ENCODE measurements at places on chromosomes 2 and 18.

DNA sequence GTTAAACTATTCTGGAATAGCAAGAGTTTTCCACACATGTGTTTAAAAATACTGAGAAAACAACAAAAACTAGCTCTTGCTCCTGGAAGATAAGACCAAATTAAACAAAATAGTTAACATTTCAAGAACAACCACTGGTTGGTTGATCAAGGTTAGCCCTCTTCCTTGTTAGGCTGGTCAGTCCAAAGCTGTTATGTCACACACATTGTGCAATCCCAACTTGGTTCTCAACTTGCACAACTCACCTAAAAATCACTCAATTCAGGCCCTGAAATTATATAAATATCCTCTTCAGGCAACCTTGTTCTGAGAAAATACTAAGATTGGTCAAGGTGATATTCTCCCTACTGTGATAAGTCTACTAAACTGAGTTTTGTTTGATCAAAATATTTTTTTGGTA lies 169.7 kb upstream of the LRP1B start:
- DNase-seq: no peak

DNA sequence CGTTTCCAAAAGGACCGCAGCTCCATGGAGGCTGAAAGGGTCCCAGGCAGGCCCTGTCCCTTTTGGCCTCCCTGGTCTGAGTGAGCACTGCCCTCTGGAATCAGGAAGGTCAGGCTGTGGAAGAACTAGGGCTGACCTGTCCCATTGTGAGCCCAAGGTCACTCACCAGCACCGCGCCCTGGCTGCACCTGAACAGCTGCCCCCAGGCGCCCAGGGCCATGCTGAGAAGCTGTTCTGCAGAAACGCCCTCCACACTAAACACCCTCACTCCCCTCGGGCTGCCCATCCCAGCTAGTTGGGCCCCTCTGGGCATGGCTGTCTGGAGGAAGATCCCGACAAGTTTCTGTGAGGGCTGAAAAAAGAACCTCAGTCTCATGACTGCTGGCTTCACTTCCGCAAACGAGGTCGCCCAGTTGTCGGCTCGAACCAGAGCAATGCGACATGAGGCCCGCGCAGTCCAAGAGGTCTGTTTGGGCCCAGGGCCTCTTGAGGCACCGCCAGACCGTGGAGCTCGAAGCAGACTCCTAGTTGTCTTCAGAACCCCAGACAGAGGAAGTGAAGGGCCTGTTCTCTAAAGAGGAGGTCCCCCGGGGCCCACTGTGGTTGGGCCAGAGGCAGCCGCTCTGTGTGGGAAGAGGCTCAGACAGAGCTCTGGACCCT lies 64.4 kb downstream of the INPP5D start:
- no peak for DNase-seq

GRCh38 chr2:142140434-142140845 lies 9.6 kb upstream of the LRP1B start:
- DNase-seq: peak; percentile 43

DNA sequence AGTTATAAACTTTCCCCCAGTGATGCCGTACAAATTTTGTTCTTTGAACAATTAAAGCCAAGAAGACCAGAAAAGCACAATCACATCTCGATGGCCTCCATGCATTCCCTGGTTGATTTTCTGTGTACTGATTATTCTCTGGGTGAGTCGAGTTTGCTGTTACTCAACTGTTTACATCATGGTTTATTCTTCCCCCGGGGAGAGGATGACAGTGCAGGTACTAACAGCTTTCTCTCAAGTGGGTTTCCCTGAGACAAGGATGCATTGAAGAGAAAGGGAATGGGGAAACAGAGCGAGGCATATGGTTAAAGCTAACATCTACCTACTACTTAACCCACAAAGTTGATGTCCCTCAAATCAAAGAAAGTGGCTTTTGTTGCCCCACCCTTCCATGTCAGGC lies 410.8 kb upstream of the FANCL start:
- no peak for DNase-seq

- no peak for DNase-seq
Measured at GRCh38 chr2:133412694-133413093, 155.6 kb downstream of the NCKAP5 start.

GRCh38 chr18:80154293-80154692 lies 45.2 kb downstream of the ADNP2 start:
- DNase-seq: no peak

GRCh38 chr2:47719099-47719498 lies 63.8 kb upstream of the MSH6 start:
- DNase-seq: peak; percentile 9

DNA sequence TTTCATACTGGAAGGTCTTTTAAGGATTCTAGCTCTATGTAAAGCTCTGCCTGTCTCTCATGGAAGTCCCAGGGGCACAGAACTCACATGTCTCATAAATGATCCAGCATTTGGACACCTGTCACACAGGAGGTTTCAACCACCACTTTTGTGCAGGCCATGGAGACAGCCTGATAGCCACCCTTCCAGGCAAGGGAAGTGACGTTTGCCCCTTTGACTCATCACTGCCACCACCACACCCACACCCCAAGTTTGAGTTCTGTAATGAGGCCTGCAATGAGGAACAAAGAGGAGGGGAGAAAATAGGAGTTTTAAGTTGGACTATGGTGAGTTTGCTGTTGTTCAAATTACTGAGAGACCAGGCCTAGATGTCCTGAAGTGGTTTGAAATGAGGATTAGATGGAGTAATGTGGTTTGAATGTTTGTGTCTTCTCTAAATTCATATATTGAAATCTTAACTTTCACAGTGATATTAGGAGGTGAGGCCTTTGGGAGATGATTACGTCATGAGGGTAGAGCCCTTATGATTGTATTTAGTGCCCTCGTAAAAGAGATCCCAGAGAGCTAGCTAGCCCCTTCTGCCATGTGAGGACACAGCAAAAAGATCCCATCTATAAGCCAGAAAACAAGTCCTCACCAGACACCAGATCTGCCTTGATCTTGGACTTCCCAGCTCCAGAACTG lies 175.3 kb upstream of the EPHA4 start:
- DNase-seq: no peak

DNA sequence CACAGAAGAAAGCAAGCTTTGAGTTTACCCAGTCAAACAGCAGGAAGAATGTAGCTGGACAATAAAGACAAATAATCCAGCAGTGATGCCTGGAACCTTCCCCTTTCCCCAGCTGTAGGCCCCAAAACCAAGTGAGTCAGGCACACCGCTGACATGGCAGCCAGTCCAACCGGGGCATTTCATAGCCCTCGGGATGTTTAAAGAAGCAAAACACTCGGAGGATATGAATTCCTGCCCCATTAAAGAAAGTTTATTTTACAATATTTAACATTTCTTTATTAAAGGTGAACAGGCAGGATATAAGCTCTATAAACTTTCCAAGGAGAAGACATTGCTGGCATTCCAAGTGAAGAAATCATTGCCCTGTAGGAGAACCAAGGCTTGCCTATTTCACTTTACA lies 507.6 kb upstream of the TNP1 start:
- DNase-seq: peak; percentile 89

DNA sequence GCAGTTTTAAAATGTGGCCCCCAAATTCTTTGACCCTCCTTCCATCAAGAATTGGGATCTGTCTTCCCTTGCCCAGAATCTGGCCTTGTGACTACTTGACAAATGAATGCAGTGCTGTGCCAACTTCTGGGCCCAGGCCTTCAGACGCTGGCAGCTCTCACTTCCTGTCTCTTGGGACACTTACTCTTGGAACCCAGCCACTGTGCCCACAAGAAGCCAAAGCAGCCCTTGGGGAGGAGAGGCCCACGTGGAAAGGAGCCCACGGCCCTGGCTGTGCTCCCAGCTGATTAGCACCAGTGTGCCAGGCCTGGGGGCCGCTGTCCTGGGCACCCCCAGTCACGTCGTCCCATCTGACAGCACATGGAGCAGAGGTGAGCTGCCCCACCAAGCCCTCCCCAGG lies 56.6 kb downstream of the RPL37A start:
- DNase-seq: no peak

- DNase-seq: no peak
Measured at GRCh38 chr18:73656691-73657090, 490.9 kb downstream of the FBXO15 start.

GRCh38 chr2:180842461-180842860 lies 137.9 kb upstream of the UBE2E3 start:
- DNase-seq: no peak

- no peak for DNase-seq
Measured at GRCh38 chr2:185757356-185757755, 18.8 kb downstream of the FSIP2 start.

DNA sequence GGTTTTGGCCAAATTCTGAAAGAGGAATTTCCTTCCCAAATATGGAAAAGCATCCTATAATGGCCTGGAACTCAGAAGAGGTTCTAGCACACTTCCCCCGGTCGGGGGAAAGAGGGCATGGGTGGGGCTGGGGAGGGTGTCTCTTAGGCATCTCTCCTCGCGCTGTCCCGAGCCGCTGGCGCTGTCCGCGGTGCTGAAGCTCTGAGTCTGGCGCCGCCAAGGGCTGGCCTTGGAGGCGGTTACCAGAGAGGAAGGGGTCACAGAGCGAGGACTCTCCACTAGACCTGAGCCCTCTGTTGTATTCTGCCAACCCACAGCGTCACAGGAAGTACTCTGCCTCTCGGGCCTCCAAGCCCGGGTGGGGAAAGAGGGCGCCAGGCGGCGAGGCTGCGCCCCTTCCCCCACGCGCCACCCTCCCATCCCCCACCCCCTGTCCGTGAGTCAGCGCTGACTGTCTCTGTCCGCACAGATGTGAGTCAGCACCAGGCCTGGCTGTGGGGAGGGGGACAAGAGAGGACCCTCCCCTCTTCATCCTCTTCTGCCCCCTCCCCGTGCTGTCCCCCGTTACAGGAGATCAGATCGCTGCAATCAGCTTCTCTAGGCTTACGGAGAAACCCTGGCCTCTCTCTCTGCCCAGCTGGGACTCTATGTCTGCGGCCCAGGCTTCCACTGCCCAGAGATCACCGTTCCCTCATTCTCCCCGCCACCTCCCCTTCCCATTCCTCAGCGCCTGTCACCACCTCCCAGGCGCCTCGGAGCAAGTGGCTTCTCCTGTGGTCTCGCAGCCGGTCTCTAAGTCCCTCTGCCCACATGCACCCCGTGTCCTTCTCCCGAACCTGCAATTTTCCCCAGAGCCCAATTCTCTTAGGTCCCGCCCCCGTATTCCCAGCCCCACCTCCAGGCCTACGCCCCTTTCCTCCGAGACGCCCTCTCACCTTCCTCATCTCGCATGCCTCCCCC lies 779 bp downstream of the PTPRN start:
- DNase-seq: peak; percentile 42

DNA sequence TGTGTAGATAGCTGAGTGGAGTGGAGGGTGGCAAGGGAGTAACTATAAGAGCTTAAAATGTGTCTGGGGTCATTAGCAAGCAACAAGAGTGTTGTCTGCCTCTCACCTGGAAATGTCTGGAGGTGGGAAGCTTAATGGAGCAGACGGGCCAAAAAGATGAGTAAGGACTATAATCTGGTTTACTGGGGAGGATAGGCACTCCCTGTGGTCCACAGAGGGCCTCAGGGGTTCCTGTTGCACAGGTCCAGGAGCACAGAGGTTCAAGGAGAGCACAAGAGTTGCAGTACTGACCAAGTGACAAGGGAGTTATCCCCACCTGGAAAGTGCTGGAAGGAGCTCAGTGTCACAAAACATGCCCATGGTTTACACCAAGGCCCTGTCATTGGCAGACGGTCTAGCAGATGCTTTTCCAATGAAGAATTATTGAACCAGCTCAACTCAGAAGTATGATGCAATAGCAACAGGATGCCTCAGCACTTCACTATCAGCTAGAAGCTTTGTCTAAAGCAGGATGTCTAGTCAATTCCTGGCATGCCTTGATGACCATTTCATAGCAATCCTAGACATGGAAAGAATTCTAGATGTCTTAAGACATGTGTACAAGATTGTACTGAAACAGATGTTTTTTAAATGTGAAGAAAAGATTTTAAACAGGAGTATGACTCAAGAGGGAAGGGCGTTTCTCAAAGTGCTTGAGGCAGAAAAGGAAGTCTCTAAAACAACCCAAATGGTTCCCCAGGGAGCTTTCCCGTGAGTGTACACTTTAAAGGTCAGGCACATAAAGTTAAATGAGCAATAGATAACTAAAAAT lies 62.9 kb upstream of the SERPINE2 start:
- DNase-seq: peak; percentile 43

- no peak for DNase-seq
Measured at GRCh38 chr18:31828613-31829012, 67.9 kb upstream of the SLC25A52 start.

DNA sequence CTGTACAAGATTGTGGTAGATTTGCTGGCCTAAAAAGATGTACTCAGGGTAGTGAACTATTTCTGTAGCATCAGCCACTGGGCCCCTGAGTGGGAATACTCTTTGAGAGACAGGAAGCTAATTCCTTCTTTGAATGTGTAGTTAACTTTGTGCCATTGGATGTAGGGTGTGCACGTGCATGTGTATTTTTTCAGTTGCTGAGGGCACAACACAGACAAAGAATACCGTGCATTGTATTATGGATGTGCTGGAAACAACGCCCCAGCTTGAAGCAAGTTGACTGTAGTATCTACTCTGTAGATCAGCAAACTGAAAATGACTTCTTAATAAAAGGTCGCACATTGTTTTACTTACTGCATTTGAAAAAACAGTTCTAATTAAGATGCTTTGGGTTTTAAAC lies 14.1 kb downstream of the CRIM1 start:
- no peak for DNase-seq

- no peak for DNase-seq
Measured at GRCh38 chr2:150063931-150064548, 423.4 kb downstream of the RND3 start.

DNA sequence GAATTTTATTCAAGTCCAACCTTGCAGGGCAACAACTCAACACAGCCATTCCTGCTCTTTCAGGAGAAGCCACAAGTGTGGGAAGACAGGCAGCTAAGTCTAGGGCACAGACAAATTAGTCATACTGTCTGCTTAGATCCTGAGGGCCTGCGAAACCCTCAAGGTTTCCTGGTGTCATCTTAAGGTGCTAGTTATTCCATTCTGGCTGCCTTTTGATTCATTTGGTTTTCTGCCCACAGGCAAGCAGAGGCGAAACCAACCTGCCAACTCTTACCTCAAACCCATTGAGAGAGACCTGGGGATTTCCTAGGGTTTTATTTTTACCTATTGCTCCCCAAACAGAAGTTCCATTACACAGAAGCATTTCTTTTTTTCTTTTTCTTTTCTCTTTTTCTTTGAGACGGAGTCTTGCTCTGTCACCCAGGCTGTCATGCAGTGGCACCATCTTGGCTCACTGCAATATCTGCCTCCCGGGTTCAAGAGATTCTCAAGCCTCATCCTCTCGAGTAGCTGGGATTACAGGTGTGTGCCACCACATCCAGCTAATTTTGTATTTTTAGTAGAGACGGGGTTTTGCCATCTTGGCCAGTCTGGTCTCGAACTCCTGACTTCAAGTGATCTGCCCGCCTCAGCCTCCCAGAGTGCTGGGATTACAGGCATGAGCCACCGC lies 23.7 kb upstream of the SCYGR1 start:
- peak; percentile 20 for DNase-seq

DNA sequence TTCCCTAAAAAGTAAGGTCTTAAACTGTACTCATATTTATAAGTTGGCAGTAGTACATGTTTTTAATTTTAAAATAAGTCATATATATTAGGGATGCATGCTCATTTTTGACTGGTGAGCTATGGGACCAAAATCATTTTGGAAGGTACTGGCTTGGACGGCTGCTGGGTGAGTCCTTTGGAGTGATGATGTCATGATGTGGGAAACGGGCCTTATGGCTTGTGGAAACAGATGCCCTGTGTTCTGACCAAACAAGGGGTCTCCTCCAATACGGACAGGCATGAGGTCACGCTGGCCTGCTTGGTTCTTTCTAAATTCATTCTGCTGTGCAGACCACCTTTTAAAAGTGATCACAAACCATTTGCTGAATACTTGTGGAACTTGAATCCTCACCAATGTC lies 109.2 kb upstream of the MGAT5 start:
- DNase-seq: no peak

Measured in kidney glomerular epithelial cell (primary cell).